Esophagus mucosa (tissue), 1 donor: ENCODE measurements at places on chromosomes 6 and 20. TPM values are rescaled to one million over a fixed set of nuclear protein-coding genes. Genes with fewer than 3 reads are reported as not detected.

The ECT2L gene
- total RNA-seq, result not detected

DNA sequence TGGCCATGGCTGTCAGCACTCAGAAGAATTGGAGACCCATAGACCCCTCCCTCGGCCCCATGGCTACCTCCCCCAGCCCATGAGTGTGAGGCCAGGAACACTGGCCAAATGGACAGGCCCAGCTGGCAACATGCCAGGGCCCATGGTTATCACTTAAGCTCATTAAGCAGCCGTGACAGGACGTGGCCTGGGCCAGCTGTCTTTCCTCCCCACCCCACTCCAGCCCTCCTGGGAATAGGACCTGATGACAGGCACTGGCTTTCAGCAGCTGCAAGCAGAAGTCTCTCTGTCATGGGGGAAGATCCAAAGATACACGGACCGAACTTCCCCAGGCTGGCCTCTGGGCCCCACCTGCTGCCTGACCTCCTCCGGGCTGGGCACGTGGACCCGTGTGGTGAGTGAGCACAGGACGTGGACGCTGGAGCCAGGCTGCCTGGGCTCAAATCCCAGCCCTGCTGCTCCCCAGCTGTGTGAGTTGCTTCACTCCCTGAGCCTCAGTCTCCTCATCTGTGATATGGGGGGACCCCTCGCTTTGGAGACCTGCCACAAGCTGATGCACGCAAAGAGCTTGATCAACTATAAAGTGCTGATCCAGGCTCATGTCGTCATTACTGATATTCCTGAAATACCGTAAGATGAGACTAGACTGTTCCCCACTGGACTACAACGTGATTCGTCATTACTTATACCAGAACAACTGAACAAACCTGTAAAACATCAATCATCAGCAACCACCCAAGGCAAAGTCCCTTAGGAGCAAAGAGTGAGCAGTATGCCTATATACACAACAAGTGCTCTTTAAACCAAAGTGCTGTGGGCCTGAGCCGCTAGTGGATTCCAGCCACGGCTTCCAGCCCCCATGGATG, 22.0 kb upstream of the VSTM2L start:
- ATAC-seq, result peak; percentile 44

- ATAC-seq, result no peak
These were observed 16.3 kb downstream of the RBM24 start for GRCh38 chr6:17297271-17298080.

DNA sequence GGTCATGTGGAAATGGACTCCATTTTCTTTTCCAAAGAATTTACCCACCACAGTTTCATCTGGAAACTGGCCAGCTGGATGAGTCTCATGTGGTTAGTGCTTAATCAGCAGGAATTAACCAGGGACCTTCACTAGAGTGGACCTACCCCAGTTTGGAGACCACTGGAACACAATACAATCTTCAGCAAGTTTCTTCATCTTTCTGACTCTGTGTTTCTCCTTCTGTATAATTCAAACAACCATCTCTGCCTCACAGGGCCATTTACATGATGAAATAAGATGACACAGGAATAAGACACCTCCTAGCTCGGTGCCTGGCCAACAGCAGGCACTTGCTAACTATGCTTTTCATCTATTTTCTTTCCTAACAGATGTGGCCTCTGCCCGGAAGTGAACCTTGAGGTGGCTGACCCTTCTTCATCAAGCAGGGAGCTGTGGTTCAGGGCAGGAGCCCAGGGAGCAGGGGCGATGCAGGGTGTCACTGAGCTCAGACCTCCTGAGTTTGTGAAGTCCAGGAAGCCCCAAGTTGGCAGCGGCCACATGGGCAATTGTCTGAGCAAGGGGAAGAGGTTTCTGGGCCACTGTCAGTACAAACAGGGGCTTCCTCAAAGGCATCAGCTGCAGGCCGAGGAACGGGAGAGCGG, 98.8 kb downstream of the SOD2 start:
- ATAC-seq, result no peak

GRCh38 chr6:28399350-28400121, at the start of gene ZSCAN12:
Gene ZSCAN12 (minus strand): TSS chr6:28399747. CDS start chr6:28398405, 1,342 bp downstream.
- ATAC-seq, result peak; percentile 74

The NKX2-2 gene
- total RNA-seq, result not detected

The CCN6 gene
- not detected for total RNA-seq
